CD4-positive, alpha-beta T cell treated with Interleukin-1 beta for 1 hour (primary cell): ENCODE measurements at places on chromosomes 6 and 20.

DNA sequence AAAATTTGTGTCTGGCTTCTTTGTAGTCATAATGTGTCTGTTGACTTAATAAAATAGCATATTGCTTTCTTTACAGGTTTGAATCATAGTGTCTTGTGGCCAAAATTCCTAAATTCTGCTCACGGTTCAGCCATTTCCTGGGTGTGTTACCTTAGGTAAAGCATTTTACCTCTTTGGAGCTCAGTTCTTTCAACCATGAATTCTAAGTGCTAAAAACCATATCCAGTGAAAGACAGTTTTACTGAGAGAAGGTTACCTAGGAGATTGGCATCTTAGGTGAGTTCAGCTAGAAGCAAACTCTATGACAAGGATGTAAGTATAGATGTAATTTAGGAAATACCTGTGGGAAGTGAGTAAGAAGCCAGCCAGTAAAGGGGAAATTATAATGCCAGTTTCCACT is 20.7 kb downstream of the CRYBG1 start:
- no peak for DNase-seq

DNA sequence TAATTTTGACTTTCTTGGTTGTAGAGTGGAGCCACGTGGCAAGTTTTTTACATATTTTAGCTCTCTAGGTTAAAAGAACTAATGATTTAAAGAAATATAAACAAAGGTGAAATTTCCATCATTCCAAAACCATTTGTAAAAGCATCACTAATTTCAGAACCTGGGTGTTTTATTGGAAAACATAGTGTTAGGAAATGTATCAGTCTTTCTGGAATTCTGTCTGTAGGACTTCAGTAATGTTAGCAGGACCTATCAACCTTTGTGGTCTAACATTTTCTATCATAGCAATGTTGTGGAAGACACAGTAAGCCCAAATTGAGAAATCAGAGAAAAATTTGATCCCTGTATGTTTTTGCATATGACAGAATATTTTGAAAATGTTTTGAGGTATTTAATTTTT is 28.3 kb downstream of the L3MBTL3 start:
- no peak for DNase-seq

DNA sequence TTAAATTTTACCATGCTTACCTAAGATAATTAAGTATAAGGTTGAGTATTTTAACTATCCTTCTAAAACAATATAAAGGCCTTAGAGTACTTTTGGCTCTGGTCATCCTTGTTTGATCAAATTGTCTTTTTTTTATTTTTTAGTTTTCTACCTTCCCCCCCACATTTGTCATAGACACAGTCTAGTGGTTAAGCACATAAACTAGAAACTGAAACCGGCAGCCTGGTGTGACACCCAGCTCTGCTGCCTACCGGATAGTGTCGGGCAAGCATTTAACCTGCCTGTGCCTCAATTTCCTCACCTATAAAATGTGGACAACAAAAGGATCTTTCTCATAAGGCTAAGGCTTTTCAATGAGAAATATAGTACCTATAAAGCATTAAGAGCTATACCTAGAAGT is 21.6 kb upstream of the TULP4 start:
- peak; percentile 72 for DNase-seq

DNA sequence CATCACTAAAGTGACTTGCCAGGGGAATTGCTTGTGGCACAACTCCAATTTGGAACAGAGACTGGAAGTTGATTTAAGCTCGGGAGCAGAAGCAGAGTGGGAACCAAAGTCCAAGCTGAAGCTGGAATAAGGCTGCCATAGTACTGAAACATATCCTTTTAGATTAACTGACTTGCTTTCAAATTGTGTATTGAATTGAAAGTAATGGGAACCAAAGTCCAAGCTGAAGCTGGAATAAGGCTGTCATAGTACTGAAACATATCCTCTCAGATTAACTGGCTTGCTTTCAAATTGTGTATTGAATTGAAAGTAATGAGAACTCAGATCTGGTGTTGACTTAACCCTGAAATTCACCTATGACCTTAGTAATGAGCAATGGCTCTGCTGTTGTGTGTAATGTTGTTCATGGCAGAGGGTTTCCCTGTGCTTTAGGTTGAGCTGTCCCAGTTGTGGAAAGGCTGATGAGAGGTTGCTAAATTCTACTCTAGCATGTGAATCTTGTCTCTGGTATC is 40.2 kb downstream of the CENPW start:
- DNase-seq: no peak

- DNase-seq: peak; percentile 11
Measured at GRCh38 chr6:36368921-36369865, 18.3 kb downstream of the ETV7 start.

DNA sequence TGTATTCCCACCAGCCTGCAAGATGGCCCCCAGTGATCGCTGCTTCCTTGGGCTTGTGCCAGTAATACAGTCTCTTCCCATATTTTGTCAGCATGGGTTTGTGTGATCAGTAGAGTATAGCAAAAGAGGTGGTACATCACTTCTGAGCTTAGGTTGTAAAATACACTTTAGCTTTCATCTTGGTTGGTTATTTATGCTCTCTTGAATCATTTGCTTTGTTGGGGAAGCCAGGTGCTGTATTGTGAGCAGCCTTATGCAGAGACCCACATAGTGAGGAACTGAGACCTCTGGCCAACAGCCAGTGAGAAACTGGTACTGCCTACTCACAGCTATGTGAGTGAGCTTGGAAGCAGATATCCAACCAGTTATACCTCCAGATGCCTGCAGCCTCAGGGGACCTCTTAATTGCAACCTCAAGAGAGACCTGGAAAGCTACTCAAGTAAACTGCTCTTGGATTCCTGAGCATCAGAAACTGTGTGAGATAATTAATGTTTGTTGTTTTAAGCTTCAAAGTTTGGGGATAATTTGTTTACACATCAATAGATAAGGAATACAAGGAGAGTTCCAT is 229.3 kb downstream of the FARS2 start:
- no peak for DNase-seq

GRCh38 chr6:160337301-160337700 is 10.9 kb upstream of the SLC22A3 start:
- DNase-seq: no peak

- no peak for DNase-seq
Measured at GRCh38 chr6:93087606-93088005, 331.8 kb downstream of the EPHA7 start.

DNA sequence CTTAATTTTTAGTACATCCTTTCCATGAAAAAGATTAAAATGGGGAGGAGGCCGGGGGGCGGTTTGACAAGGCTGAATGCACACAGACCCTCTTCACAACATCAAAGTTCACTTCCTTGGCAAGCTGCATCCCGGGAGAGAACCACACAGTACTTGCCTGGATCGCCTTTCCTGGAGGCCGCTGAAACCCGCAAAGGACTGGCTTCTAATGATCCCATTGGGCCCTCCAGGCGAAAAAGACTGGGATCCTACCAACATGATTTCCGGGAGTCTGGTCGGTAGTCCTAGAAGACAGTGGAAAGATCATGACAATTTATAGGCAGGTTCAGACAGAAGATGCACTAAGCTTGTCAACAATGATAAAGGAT is 60.2 kb downstream of the RIPOR2 start:
- DNase-seq: no peak

DNA sequence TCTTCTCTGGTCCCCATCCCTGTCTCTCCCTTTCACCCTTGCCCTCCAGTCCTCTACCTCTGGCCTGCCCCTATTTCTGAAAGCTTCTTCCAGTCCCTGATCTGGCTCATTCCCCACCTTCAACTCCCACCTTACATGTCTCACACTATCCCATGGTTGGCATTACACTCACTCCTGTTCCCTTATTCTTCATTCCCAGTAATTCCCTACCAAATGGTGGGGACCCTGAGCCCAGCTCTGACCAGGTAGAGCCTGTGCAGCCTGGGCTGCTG is 6.4 kb downstream of the TP53INP2 start:
- no peak for DNase-seq

- no peak for DNase-seq
Measured at GRCh38 chr6:115753446-115753845, 307.2 kb downstream of the FRK start.

DNA sequence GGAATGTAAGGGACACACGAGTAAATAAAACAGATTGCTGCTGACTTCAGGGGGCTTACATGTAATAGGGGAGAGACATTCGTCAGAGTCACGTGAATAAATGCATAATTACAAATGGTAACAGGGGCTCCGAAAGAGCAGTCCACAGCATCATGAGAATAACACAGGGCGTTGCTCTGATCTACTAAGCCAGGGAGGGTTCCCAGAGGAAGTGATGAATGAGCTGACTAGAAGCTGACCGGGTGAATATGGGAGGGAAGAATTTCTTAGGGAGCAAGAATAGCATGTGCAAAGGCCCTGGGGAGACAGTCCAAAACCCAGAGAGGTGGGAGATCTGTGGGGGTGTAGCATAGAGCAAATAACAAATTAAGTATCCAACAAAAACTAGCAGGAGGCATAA is 2.4 kb downstream of the BPI start:
- DNase-seq: no peak

GRCh38 chr6:83072726-83073125 is 5.3 kb downstream of the DOP1A start:
- no peak for DNase-seq

- no peak for DNase-seq
Measured at GRCh38 chr20:45235995-45236394, 14.8 kb downstream of the SEMG2 start.

DNA sequence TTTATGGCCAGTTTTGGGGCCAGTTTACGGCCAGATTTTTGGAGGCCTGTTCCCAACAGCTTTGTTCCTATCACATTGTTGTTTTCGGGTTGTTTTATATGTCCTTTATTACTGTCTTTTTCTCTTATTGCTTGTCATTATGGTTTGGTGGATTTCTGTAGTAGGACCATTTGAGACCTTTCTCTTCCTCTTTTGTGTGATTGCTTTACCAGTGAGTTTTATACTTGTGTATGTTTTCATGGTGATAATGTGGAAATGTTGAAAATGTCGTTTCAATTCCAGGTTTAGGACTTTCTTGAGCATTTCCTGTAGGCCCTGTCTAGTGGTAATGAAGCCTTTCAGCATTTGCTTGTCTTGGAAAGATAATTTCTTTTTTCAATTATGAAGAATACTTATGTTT is 17.8 kb downstream of the HLA-B start:
- DNase-seq: no peak

GRCh38 chr20:58452667-58453255 is 62.4 kb downstream of the APCDD1L start:
- DNase-seq: no peak

DNA sequence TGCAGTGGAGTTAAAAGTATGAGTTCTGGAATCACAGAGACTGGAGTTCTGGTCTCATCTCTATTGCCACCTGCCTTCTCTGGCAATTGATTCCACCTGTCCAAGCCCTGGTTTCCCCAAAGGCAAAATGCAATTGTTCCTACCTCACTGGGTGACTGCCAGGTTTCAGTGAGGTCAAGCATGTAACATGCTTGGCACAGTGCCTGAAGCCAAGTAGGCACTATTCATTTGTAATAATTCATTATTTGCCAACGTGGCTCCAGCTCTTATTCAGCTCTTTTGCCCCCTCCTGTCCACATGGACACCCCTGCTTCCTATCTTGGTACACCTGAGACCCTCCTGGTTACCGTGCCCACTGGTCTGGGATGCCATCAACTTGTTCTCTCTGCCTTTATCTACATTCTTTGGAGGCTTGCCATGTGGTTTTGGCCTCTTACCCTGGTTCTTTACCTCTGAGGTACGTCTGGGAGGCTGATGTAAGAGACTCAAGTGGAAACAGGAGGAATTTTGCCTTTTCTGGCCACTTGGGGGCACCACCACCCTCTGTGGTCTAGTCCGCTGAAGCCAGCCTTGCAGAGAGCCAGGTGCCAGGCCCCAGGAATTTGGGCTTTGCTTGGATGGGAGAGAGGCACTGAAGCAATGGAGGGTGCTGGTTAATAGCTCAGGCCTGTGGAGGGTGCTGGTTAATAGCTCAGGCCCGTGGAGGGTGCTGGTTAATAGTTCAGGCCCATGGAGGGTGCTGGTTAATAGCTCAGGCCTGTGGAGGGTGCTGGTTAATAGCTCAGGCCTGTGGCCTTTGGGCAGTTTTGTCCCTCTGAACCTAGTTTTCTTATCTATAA is 1.7 kb downstream of the KCNK15 start:
- peak; percentile 40 for DNase-seq

DNA sequence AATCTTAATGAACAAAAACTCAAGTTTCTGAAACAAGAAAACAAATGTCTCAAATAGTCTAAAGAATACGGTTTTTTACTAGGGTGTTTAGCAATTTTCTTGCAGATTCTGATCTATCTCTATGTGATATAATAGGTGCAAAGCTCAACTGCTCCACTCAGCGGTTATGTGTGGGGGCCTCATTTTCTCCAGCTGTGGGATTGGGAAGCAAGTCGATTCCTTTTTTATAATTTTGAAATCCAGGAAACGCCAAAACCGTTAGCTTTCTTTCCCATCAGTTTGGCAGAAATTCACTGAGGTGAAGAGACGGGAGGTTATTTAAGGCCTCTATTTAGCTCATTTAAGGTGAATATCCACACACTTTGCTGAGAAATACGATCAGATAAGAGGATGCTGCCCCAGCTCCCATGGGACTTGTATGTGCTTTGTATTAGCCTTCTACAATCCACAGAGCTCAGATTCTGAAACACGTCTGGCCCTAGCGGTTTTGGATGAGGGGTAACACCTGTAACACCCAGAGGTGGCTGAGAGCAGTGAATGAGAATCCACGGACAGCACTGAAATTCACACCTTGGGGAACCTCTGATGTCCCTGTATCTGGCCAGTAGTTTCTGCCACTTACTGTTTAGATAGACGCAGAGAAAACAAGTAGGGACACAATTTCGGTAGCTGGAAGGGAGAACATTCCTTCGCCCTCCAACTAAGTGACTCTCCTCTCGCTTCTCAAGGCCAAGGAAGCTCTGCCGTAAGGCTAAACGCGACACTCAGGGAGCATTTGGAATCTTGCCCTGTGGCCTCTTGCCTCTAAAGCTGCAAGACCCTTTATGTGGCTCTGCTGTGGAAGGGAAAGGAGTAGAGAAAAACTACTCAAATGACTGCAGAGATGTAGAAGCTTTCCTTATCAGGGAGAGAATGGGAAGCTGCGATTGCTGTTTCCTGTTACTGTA is 6.5 kb upstream of the BCAS4 start:
- no peak for DNase-seq

DNA sequence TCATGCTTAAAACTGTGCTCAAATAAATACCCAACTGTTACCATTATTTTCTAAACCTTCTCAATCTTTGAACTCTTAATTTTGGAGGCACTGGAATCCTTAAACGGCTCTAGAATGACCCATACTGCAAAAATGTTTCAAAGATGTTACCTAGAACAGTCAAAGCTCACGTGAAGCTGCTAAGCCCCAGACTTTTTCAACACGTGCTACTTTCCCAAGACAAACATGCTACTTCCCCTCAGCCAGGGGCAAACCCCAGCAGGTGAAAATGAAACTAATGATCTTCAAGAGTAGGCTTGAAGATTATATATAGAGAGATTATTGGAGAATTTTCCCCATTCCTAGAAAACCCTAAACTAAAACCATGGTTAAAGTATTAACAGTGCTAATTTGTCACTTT is 28.1 kb downstream of the HUS1B start:
- DNase-seq: no peak
